ENCODE measurements at places on chromosomes 4 and X.

- DNase-seq = no peak
These were observed 18.0 kb downstream of the STAP1 start for GRCh38 chr4:67576538-67576937.

- no peak for DNase-seq
These were observed 310.2 kb downstream of the FAT4 start for GRCh38 chr4:125624951-125625350.

- DNase-seq = no peak
These were observed 616.7 kb downstream of the RAPGEF2 start for GRCh38 chr4:159719531-159719930.

GRCh38 chr4:55868581-55869090 is 15.2 kb downstream of the EXOC1 start:
- no peak for DNase-seq

DNA sequence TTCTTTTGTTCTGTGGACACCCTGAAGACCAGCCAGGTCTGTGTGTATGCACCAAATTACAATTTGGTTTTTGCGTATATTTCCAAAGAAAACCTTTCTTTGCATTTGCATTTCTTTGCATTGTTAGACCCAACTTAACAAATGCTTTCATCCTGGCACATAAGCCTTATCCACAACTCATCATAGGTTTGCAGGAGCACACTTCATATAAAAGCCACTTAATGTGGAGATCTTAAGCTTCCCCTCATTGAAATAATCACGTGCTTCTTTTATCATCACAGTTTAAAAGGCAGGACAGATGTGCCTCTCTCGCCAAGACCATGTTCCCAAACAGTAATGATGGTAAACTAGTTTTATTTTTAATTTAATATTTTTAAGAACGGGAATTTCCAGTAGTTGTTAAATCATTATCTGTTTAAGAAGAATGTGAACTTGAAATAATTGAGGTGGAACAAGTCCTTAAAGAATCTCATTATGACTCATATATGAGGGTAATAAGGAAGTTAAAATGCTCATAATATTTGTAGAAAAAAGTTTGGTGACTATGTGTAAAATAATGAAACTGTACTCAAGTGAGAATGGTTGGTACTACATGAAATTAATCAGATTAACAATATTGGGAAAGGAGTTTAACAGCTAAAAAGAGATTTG is 65.5 kb downstream of the GLRA3 start:
- DNase-seq = no peak

- DNase-seq = no peak
These were observed 91.5 kb upstream of the DHRSX start for GRCh38 chrX:2592279-2592678.

GRCh38 chr4:88736264-88736663 is 38.6 kb upstream of the NAP1L5 start:
- DNase-seq = no peak

DNA sequence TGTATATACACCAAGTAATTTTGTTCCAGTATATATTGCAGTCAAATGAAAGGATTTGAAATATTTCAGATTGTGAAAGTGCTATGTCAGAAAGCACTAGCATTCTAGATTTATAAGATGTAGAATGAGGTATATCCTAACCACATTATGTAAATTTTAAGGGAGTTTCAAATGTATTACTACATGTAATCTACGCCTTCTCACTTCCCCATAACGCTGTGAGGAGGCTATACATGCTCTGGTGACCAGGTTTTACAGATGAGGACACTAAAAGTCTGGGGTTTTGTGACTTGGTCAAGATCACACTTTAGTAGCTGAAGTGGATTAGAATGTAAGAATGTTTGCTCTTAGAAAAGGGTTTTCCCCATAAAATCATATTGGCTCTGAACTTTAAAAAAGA is 8.1 kb downstream of the ENPEP start:
- DNase-seq = no peak

GRCh38 chr4:71186566-71187403 is 152.0 kb upstream of the SLC4A4 start:
- peak; percentile 14 for DNase-seq
